Mesenchymal stem cell (in vitro differentiated cells and primary cell): ENCODE measurements at places on chromosomes 5 and 9.
A peak's percentile ranks its signal among the peaks of the same experiment; 100 is the strongest.

DNA sequence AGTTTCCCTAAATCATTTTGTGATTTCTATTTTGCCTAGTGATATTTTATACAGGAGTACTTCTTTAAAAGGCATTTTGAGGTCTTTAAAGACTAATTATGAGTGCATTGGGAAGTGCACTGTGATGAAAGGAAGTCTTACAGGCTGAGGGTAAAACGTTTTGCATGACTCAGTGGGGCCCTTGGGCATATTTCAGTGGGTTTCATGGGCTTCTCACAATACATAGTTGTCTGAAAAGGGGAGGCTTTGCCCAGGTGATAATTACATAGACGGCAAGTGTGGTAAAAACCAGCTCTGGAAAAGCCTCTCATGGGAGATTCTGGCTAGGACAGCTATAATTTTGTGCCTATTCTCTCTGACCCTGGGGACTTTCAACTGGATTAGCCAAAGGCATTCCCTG, 387.2 kb downstream of the ARHGEF28 start:
- no peak for DNase-seq

DNA sequence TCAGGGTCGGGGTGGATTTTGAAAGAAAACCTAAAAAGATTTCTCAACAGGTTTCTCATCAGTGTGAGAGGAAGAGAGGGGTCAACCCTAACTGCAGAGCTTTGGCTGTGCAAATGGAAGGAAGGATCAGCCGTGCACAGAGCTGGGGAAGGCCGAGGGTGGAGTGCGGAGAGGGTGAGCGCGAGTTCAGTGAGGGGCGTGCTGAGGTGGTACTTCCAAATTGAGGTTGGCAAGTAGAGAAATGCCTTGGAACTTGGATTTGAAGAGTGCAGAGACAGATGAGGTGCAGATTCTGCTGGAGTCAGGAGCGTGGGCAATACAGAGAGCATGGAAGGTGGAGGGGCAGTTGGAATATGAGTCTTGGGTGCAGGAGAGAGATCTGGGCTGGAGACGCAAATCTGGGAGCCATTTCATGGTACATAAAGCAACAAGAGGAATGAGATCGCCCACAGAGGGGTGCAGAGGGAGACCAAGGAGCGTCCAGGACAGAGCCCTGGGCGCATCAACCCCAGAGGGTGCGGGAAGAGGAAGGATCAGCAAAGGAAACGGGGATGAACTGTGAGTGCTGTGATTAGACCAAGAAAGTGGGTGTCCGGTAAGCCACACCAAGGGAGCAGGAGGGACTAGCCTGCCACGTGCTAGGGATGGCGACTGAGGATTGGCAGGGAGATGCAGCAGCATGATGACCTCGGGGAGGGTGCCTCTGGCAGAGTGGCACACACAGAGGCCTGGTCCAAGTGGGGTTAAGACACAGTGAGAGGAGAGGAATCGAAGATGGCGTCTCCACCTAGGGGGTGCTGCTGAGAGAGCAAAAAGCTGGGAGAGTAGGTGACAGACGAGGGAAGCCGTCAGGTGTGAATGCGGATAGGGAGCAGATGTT, 105.8 kb downstream of the ADAMTS2 start:
- no peak for DNase-seq

DNA sequence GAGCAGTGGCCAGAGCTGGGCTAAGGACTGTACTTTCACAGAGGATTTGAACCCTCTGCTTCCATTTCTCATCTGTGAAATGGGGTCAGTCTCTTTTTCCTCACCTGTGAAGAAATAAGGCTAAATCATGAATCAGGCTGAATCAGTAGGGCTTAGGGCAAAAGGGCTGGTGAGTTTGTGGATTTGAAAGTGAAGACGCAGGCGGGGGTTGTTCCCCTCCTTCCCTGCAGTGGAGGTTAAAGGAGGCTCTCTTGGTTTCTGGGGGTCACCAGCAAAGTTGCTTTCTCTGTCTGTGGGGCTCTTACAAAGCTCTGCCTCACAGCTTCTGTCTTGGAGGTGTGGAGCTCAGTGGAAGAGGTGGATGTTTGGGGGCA, 17.6 kb upstream of the NDST1 start:
- DNase-seq, result no peak

GRCh38 chr9:130323051-130323745, 57.6 kb downstream of the HMCN2 start:
- DNase-seq, result no peak

DNA sequence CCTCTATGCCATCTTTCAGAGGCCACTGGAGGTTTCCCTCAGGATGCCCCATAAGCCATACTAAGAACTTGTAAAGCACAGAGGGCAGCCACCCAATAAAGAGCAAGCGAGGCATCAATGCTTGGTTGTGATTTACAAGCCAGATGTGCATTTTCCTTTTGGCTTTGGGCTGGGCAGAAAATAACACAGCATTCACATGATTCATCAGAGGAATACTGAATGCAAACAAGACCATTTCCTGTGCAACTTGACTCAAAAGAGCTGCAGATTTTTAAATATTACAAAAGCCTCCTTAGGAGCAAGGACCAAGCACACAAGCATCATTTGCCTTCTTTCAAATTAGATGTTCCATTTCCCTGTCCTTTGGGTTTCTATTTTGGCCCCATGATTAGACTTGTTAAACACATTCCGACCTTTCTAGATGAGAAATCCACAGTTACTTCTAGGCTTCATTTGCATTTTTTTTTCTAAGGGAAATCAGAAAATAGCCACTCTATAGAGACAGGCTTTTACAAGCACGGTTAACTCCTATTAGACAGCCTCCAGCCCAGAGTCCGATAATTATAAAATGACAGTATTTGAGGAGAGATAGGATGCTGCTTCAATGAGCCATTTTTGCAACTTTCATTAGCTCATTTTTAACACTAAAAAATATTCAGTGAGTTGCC, 207.8 kb downstream of the SEMA5A start:
- peak; percentile 79 for DNase-seq

DNA sequence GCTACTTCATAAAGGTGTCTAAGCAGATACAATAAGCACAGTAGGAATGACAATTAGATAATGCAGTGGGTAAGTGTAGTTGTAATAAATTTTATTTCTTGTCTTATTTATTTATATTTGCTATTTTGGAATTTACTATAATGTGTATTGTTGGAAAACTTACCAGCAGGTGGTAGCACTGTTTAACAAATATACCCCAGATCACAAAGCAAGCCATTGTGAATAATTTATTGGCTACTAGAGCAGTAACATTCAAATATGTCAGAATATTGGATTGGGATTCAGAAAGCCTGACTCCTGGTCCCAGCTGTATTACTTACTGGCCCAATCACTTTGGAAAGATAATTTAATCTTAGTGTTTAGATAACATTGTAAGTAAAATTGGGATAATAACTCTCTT, 78.0 kb downstream of the ISOC1 start:
- peak; percentile 39 for DNase-seq

GRCh38 chr5:73120222-73121118, at the start of gene TMEM171:
Gene TMEM171, plus strand, starts transcription at chr5:73120575. Its CDS starts 2,799 bp downstream, at chr5:73123374.
- DNase-seq, result peak; percentile 30

DNA sequence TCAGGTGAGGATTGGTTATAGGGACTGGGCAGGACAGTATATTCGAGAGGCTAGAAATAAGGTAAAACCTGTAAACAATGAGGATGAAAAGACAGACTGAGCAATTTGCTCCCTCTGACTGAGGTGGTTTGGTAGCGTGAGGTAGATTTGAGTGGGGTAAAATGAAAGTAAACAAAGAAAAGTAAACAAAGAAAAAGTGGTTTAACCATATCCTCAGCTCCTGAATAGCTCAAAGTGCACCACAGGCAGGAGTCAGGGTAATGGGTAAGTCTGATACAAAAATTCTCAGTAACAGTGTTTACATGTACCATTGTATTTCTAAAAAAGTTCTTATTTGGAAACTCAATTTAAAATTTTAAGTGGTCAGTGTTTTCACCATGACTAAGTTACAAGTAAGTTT, 203.1 kb upstream of the ARRDC3 start:
- no peak for DNase-seq

GRCh38 chr9:91086657-91087461, 274.9 kb downstream of the AUH start:
- DNase-seq, result no peak

DNA sequence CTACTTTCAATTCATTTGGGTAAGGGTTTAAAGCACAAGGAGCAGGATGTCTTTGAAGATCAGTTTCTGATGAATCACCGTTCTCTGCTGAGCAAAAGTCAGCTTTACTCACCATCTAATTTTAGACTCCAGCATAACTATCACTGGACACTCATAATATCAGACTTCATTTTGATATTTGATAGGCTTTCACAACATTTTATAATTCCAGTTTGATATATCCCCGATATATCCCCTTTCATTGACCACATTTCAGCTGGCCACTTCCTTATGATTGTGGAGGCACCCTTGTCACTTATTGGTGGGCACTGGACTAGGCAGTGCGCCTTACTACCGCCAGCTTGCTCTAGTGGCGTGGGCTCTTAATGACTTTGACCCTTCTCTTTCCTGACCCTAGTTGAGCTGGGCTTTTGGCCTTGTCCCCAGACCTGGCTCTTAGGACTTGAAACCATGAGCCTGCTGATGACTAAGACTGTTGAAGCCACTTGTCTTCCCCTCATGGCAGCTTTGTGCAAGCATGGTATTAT, 46.8 kb downstream of the CYSTM1 start:
- DNase-seq, result peak; percentile 80

DNA sequence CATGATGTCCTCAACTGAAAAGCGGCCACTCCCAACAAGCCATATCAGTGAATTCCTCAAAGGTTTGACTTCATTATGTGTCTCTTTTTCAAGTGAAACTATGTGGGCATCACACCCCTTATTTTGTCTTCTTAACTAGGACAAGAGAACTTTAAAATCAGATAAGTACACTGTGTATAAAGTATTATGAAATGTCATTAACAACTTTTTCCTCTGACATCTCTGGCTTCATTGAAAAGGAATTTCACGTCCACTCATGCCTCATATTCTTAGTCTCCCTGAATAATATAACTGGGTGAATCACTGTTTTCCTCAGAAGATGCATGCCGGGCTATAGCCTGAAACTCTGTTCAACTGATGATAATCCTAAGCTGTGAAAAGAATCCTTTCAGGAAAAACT, 415.8 kb downstream of the ACTL7B start:
- DNase-seq, result peak; percentile 73

DNA sequence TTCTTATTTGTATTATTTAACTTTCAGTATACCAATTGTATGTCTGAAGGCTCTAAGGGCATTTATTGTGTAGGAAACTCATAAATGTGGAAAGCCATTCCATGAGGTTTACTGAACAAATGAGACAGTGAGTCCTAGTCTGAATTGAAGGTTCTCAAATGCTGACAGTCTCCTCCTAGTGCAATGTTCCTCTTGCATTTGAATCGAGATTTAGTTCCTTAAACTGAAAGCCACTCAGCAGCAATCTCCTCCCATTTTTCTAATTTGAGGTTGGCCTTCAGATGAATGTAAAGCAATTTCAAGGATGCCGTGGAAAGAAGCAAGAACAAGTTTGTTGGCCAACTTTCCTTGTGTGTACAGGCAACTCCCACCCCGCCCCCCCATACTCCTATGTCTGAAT, 493.2 kb upstream of the KLF4 start:
- no peak for DNase-seq

DNA sequence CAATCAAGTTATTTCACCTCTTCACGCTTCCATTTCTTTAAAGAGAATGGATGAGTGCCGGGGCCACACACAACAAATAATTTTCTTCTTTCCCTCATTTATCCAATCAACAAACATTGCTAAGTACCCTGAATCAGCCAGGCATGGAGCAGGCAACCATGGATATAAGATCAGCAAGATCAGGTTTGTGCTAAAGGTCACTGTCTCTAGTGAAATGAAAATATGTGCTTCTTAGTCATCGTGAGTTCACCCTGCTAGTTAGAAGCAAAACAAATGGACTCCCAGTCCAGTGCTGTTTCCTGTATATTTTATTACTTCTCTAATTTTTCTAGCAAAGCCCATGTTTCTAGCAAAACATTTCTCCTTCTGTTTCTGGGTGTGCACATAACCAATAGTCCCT, 629.2 kb downstream of the BNC2 start:
- DNase-seq, result peak; percentile 43

- no peak for DNase-seq
These were observed 19.7 kb upstream of the SLC25A48 start for GRCh38 chr5:135814812-135815211.

- no peak for DNase-seq
These were observed 43.9 kb downstream of the ANKRD31 start for GRCh38 chr5:75192804-75193203.

GRCh38 chr9:95499046-95499676, 17.6 kb downstream of the PTCH1 start:
- no peak for DNase-seq

- DNase-seq, result peak; percentile 17
These were observed 33.1 kb downstream of the ALDH7A1 start for GRCh38 chr5:126561908-126562307.

- DNase-seq, result peak; percentile 93
These were observed 216.9 kb upstream of the ZNF608 start for GRCh38 chr5:124963236-124963919.
